IMR-90 (cell line): ENCODE measurements at places on chromosomes 6 and 20. TPM values are rescaled to one million over a fixed set of nuclear protein-coding genes. Genes with fewer than 3 reads are reported as not detected.

YTHDF1 gene
- 10.9 and 13.9 TPM in 2 replicates for total RNA-seq

POM121L2 gene
- not detected in 2 replicates for total RNA-seq

CLIC5 gene
- not detected in 2 replicates for total RNA-seq

SCRT2 gene
- total RNA-seq = not detected in 2 replicates

C6orf15 gene
- total RNA-seq = not detected in 2 replicates

TNXB gene
- total RNA-seq = under 0.01 TPM in 1 of 2 replicates, not detected in the other

MACROD2 gene
- total RNA-seq = 0.28 TPM in 1 of 2 replicates, not detected in the other

OXT gene
- total RNA-seq = not detected in 2 replicates

PLN gene
- total RNA-seq = under 0.01 TPM in 2 replicates

DLGAP4 gene
- total RNA-seq = 27.8 and 32.3 TPM in 2 replicates

CD24 gene
- total RNA-seq = 0.18 and 0.28 TPM in 2 replicates

- DNase-seq = no peak
These were observed 12.1 kb downstream of the TJAP1 start for GRCh38 chr6:43489277-43490072.

DNA sequence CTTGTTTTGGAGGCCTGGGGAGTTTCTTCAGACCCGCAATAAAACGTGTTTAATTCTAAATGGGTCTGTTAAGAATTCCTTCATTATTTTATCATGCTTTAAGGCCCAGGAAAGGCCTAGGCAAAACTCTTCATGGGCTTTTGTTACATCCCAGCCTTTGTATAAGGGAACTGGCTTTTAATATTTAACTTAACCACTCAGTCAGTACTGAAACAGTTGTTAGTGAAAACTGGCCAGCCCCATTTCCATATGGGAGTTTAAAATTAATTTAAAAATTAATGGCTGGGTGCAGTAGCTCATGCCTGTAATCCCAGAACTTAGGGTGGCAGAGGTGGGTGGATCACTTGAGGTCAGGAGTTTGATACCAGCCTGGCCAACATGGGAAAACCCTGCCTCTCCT is 213.2 kb upstream of the FKBP1C start:
- DNase-seq = no peak

DNA sequence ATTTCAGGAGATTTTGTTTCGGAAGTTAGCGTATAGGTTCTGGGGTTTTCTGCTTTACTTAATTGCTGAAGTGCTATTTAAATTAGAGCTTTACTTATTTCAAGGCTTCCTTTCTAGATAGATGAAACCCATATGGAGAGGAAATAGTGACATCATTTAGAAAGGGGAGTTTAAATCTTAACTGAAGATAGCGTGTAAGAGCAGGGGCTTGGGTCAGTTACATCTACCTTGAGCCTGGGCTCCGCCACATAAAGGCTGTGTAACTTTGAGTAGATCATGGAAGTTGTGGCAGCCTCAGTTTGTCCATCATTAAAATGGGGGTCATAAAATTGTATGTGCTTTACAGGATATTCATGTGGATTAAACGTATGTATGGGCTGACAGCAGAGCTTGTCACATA is 4.7 kb downstream of the CDS2 start:
- DNase-seq = no peak

- no peak for DNase-seq
These were observed 38.7 kb downstream of the SCP2D1 start for GRCh38 chr20:18852318-18852717.

DNA sequence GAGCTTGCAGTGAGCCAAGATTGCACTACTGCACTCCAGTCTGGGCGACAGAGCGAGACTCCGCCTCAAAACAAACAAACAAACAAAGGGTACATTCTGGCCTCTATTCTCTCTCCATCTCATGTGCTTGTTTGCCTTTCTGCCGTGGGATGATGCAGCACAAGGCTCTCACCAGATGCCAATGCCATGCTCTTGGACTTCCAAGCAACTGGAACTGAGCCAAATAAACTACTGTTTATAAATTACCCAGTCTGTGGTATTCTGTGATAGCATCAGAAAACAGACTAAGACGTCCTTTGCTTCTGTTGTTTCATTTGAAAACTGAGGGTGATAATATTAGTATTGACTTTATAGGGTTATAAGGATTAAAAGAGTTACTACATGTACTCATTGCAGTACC is 3.6 kb upstream of the BRD2 start:
- no peak for DNase-seq

GRCh38 chr6:42313941-42314570 is 96.4 kb upstream of the MRPS10 start:
- DNase-seq = peak; percentile 86

DNA sequence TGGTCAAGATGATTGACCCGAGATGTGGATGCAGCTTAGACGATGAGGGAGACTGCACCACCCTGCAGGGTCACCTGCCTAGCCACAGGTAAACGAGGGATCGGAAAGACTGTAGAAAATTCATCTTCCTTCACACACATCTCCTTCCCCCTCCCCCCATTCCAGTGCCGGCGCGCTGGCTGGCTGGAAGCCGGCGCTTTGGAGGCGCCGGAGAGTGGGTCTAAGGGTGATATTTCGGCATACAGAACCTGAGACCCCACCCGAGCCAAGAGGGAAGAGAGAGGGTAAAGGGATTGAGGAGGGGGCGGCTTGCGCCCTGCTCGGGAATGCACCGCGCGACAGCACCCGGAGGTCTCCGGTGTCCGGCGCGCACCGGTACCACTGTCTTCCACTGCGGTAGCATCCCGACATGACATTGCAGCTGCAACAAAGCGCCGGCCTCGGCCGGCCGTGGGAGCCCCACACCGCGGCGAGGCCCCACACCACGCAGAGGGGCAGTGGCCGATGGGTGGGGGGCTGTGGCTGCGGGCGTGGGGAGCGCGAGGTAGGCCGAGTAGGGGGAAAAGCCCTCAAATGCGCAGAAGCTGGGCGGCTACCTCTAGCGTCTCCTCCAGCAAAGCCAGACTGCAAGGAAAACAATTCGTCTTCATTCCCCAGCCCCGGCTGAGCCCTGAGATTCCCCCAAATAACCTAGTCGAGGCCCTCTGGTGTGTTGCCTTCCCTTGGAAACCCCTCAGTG is 984 bp downstream of the TNFRSF21 start:
- DNase-seq = peak; percentile 19

DNA sequence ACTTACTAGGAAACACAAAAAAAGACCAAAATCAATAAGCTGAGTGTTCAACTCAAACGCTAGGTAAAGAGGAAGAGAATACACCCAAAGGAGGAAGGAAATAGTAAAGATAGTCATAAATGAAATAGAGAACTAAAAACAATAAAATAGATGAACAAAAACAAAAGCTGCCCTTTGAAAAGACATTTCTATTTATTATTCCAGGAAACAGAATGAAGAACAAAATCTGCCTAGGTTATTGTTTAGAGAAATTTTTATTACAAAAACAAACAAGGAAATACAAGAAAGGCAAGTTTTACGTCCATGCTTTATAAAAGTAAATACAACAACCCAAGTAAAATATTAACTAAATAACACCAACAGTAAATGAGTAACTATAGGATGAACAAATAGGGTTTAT is 20.1 kb downstream of the HLA-DMB start:
- DNase-seq = no peak

GRCh38 chr6:11413728-11414127 is 123.8 kb upstream of the TMEM170B start:
- DNase-seq = peak; percentile 55

DNA sequence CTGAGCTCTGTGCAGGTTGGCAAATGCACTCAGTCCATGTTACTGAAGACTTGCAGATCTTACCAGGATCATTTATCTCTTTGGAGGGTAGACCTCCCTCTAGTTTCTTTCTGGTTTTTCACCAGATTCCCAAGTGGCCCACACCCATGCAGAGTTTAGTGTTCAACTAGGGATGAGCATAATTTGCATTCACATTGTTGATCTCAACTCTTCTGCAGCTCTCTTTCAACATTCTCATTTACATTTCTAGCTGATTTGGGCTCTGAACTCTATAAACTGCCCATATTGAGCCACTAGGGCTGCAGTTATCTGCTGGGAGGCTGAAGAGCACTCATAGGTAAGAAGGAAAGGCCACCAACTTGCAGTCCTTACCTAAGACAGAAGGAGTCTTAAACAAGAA is 17.9 kb upstream of the HLA-C start:
- no peak for DNase-seq

DNA sequence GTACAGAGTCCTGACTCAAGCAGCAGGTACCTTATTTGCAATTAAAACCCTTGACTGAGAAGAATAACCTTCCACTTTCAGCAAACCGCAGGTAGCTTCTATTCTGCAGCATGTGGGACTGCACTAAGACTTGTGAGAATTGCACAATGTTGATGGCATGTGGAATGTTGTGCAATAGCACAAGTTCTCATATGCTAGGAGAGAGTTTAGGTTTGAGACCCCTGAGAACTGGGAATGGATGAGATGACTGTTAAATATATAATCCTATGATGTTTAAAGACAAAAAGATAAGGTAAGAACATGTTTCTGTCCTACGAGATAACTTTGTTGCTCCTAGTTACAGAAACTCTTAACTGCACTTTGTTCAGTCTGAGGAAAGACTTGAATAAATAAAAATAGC is 194.6 kb downstream of the OTOR start:
- DNase-seq = peak; percentile 67

DNA sequence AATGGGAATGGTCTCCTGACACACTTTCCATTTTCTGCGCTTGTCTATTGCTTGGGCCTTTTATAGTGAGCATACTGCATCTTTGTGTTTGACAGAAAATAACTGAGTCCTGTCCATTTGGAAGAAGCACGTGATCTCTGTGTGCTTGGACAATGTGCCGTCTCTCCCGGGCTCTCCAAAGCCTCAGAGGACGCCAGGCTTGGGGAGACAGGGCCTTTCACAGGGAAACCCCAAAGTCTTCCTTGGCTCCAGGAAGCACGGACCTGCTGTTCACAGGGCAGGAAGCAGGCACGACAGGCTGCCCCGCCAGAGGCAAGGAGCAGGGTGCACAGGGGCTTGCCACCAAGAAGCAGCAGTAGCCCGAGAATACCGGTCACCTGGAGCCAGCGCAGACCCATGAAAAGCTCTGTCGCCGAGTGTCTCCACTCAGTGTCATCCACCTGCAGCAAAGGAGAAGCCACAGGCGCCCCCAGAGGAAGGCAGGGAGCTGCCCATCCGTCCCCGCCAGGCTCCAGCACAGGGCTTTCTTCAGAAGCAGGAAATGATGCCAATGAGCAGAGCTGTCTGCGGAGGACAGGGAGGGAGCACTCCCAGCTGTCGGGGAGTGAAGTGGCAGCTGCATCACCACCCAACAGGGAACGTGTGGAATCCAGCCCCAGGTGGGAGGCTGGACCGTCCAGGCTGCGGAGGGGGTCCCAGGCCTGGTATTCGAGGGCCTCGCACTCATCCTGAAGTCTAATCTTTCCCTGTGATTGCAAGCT is 135.1 kb downstream of the AGPAT4 start:
- DNase-seq = no peak

GRCh38 chr20:39433466-39433865 is 471.3 kb downstream of the DHX35 start:
- DNase-seq = no peak

DNA sequence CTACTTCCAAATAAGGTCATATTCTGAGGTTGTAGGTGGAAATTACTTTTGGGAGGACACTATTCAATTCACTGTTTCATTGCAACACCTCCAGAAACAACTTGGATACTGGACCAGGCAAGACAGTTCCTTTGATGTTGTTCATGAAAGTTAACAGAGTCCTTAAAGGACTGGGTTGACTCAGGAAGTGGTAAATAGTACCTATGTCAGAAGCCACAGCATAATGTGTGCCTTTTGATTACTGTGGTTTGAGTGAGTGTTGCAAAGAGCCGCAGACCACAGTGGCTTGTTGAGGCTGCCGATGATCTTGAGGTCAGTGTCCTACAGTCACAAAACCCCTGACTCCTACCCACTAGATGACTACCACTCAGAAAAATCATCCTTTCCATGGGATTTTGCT is 10.9 kb downstream of the IL20RA start:
- no peak for DNase-seq

- peak; percentile 85 for DNase-seq
These were observed 5.8 kb downstream of the C6orf132 start for GRCh38 chr6:42136508-42137193.

DNA sequence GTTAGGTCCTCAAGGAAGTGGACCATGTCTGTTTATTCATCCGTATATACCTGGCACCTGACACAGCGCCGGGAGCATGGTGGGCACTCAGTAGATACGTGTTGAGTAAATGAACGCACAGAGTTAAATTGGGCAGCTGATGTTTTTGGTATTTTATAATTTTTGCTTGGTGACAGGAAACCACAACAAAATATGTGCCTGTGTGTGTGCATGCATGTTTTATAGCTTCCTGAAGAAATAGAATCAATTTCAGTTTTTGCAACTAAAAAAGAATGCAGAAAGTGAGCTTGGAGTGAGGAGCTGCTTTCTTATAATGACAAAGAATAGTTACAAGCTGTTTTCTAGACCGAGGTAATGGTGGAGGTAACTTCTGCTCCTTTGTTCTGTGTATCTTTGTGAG is 91.4 kb downstream of the PLCB4 start:
- DNase-seq = no peak

- DNase-seq = no peak
These were observed 33.9 kb downstream of the LYRM2 start for GRCh38 chr6:89604653-89605052.

DNA sequence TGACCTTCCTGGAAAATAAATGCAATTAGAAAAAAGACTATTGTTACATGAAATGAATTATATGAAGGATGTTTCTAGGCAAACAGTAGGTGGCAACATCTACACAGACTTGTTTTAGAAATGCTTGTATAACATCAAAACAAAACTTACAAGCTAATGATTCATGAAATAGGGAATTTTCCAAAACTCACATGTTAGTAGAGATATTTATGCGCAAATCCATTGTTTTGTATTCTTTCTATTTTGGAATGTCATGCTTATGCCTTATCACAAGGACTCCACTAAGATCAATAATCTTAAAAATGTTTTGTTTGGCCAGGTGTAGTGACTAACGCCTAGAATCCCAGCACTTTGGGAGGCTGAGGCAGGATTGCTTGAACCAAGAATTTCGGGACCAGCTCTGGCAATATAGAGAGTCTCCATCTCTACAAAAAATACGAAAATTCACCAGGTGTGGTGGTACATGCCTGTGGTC is 32.3 kb upstream of the LGSN start:
- DNase-seq = peak; percentile 73

GRCh38 chr20:34600892-34601653 is 42.6 kb downstream of the MAP1LC3A start:
- DNase-seq = no peak

DNA sequence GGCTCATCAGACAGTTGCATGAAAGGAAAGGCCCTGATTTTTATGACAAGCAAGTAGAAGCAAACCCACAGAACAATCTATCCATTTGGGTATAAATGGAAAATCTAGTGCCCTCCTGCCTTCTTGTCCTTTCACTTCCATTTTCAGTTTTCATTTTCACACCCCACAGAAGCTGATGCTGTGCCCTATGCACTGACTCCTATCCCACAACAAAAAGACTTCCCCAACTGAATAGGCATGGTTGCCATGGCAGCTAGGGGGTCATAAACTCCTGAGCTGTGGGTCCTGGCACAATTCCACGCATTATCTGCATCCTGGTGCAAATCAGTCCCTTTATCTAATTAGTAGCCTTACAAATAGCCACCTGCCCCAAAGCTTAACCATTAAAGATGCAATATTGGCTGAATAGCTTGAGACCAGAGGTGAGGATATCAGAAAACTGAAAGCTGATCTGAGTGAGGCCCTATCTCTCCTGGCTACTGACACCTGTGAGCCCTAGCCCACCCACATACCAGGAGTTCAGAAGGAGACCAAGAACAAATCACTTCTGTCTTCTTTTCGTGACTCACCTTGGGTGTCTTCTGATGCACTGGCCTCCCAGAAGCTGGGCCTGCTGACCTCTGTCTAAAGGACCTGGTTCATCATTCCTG is 34.9 kb upstream of the HEY2 start:
- DNase-seq = no peak

GRCh38 chr6:101302593-101302992 is 90.9 kb upstream of the GRIK2 start:
- DNase-seq = no peak

GRCh38 chr6:81144346-81144745 is 608.1 kb downstream of the TENT5A start:
- DNase-seq = peak; percentile 10
